Daoy (cell line): ENCODE measurements at places on chromosomes 2 and 18. TPM values are rescaled to one million over a fixed set of nuclear protein-coding genes. Genes with fewer than 3 reads are reported as not detected.

DNA sequence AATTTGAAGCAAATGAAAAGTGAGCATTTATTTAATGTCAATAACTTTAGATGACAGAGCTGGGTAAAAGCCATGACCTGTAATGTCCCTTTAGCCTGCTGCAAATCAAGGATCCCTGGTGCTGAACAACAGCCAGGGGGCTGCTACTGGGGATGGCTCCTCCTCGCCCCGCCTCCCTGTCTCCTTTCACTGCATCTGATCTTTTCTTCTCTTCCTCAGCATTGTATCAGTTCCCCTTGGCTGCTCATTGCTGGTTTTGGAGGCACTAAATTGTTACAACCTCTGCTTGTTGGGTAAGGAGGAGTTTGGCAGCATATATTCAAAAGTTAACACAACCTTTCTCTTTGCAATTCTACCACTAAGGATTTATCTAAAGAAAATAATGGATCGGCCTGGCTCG is 236.3 kb upstream of the ID2 start:
- DNase-seq: no peak

GRCh38 chr2:57296795-57297517 is 749.6 kb upstream of the VRK2 start:
- peak; percentile 58 for DNase-seq

DNA sequence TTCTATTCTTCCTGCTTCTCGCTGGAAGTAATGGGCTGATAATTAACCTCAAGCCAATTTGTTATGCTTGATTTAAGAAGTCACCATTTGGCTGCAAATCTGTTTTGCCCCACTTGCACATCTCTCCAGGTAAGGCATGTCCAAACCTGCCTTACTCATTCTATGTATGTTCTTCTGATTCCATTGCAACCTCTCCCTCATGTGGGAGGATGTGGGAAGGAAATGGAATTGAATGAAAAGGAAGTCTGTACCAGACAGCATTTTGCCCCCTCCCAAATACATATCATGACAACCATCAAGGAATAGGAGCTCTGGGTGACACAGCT is 131.7 kb downstream of the NRP2 start:
- DNase-seq: no peak

GRCh38 chr18:58350526-58350925 is 278.4 kb downstream of the ALPK2 start:
- no peak for DNase-seq

GRCh38 chr18:69898241-69898861 is 49.3 kb downstream of the CD226 start:
- peak; percentile 4 for DNase-seq

- DNase-seq: no peak
Measured at GRCh38 chr2:148599109-148599991, 45.2 kb upstream of the EPC2 start.

GRCh38 chr2:238655974-238656722 is 191.7 kb upstream of the TWIST2 start:
- DNase-seq: no peak

DNA sequence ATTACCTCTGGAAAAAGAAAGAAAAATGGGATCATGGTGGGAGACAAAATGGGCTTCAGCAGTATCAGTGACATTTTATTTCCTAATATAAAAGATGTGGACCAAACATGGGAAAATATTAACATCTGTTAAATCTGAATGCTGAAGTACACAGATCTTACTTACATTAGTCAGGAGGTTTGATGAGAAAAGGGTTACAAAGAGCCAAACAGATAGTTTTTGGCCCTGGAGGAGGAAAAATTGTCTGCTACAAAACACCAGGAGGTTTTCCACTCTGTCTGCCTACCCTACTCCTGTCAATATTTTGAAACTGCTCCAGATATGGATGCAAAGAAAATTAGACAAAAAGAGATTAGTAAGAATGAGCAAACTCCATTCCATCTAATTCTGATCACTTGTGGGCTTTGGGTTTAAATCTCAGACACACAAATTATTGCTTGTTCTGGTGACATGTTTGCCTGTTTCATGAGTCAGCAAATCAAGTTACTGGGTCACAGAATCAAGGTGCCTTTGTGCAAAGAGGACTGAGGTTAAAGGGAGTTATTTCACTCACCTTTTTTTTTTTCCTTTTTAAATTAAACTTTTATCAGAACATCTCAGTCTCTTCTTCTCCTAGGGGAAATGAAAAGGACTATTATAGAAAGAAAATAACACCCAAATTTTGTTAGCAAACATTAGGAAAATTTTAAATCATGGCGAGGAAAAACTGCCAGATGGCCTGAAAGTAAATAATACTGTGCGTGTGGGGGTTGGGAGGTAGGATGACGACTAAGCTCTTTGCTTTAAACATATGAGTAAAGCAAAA is 87.0 kb upstream of the SPATS2L start:
- DNase-seq: no peak

DNA sequence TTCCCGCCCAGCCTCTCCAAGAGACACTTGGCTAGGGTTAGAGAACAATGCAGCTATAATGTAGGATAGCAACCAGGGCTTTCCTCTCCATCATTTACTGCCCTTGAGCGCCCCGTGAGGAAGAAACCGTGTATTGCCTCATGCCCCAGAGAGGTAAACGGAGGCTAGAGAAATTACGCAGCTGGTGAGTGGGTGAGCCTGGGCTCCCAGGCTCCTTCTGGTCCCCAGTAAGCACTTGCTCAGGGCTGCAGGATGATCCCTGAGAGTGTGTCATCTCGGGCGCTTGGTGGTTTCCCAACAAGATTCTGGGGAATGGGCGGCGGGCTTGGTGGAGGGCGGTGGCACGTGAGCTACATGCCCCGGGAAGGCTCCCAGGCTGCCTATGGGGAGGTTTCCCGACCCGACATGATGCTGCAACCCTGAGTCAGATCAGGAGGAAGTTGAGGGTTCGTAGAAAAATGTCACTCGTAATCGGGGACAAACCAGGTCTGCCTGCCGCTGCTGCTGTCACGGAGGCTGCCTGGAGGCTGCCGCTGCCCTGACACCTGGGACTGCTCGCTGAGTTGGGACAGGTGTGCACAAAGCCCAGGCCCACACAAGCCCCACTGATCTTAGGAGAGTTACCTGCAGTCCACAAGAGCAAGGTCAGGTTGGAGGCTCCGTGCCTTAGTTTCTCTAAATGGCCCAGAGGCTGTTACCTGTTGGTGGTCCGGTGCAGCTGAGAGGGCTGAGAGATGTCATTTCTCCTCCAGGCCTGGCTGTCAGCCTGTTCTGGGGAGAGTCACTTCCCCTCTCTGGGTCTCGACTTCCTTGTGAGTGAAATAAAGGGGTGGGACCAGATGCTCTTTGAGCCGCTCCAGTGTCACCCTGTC is at the start of gene GPR55:
GPR55 (minus strand) TSS at position 773 of the 872 bp plus-strand sequence. CDS start 14,280 bp downstream, outside the sequence.
- DNase-seq: no peak

GRCh38 chr18:41922176-41922575 is 32.9 kb upstream of the PIK3C3 start:
- DNase-seq: no peak

GRCh38 chr2:57621122-57621663 is 425.4 kb upstream of the VRK2 start:
- DNase-seq: no peak

DNA sequence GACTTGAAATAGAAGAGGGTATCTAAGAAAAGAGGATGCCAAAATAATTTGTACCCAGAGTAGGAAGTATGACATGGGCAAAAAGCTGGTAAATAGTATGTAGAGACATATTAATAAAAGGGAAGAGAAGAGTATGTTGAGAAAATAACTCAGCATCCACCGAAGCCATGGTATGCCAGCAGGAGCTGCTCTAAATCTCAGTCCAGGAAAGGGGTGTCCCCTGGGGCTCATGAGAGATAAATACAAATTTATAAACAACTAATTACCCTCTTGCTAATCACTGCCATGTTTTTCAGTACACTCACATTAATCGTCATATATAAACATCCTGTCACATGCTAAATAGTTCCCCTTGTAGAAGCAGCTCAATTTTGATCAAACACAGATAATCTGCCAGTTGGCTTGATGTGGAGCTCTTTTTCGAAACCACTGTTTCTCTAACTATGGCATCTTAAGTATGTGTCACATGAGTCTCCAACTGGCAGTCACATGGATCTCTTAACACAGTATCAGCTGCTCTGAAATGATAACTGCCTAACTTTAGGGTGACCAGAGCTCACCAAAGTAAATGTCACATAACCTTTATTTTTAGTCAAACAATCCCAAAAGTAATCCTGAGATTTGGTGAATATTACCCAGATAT is 31.9 kb downstream of the EXOC6B start:
- DNase-seq: no peak

- peak; percentile 58 for DNase-seq
Measured at GRCh38 chr18:2978661-2979106, 34.3 kb downstream of the LPIN2 start.

DNA sequence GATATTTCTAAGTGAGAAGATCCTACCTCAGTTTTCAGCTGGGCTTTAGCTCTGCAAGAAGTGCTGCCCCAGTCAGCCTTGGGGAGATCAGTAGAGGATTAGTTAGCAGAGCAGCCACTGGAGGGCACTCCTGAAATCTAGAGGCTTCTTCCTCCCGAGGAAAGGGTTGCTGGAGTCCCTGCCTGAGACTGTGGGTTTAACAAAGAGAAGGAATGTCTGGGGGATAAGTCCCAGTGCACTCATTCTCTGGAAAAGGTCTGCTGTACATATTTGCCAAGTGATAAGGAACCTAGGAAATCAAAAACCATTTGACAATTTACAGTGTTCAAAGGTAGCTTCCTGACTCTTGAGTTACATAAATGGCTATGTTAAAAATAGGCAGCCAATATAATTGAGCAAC is 207.2 kb downstream of the SLC8A1 start:
- DNase-seq: peak; percentile 64

- no peak for DNase-seq
Measured at GRCh38 chr2:62016957-62017356, 111.5 kb downstream of the COMMD1 start.

GRCh38 chr18:14925281-14925709 is 177.3 kb downstream of the ANKRD30B start:
- DNase-seq: peak; percentile 10

GRCh38 chr18:50401888-50402287 is 27.0 kb downstream of the SKA1 start:
- peak; percentile 37 for DNase-seq

- DNase-seq: no peak
Measured at GRCh38 chr2:172680436-172681068, 55.1 kb upstream of the RAPGEF4 start.

DNA sequence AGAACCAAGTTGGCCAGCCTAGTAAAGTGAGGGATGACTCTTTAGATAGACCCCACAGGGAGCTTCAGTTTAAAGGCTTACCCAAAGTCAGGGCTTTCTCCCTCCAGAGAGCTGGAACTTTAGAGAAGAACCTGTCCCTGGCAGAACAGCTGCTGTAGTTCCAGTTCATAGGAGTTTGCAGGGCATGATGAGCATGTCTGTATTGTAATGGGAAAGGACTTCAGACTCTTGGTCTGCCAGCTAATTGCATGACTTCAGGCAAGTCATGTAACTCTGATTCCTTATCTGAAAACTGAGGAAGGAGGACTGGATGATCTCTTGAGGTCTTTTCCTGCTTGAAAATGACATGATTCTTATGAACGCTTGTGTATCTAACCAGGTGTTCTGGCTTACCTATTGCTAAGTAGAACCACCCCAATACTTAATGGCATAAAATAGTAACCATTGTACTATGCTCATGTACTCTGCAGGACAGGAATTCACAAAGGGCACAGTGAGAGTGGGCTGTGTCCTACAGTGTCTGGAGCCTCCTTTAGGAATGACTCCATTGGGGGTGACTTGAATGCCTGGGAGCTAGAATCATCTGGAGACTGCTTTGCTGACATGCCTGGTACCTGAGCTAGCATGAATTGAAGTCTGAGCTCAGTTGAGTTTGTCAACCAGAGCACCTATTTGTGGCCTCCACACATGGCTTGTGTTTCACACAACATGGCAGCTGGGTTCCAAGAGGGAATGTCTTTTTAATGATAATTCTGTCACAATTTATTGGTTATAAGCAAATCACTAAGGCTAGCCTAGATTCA is 18.9 kb downstream of the SP5 start:
- DNase-seq: no peak

DNA sequence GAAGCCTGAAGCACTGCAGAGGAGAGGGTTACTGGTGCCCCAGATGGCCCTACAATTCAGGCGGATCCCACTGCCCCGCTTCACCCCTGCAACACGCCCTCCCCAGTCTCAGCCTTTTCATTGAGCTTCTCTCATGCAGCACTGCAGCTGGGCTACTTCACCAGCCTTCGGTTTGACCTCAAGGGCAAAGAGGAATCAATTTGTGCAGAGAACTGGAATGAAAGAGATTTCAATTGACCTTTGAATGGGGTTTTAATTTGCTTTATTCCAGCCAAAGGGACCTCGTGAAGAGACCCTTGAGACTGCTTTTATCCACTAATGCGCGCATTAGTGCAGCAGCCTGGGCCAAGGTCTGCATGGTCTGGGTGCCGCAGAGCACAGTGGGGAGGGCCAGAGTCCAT is 8.8 kb upstream of the POMC start:
- no peak for DNase-seq

- DNase-seq: peak; percentile 37
Measured at GRCh38 chr2:166539340-166540162, 45.5 kb upstream of the SCN7A start.

DNA sequence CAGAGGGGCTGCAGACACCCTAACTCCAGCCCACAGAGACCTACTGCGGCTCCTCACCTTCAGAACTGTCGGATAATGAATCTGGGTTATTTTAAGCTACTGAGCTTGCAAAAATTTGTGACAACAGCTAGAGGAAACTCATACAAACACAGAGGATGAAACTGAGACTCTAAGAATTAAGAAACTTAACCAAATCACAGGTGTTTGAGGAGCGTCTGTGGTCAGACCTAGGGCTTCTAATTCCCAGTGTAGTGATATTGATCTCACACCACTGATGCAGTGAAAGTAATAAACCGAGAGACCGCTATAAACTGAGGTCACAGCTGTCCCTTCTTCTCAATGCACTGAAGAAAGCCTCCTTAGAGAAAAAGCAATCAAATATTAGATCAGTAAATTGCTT is 110.1 kb downstream of the RGPD3 start:
- no peak for DNase-seq

GRCh38 chr18:23068011-23068410 is 67.3 kb upstream of the CABLES1 start:
- no peak for DNase-seq

- DNase-seq: no peak
Measured at GRCh38 chr2:147006736-147007141, 838.1 kb upstream of the ACVR2A start.

GRCh38 chr2:101617188-101617587 is 80.3 kb upstream of the MAP4K4 start:
- DNase-seq: peak; percentile 72

AP1S3 gene
- total RNA-seq: 15.0 and 20.0 TPM in 2 replicates

LCT gene
- total RNA-seq: 0.40 TPM in 1 of 2 replicates, not detected in the other

CMPK2 gene
- total RNA-seq: 4.3 and 4.5 TPM in 2 replicates

UGT1A4 gene
- total RNA-seq: 0.63 TPM in 1 of 2 replicates, not detected in the other

RNF125 gene
- 0.18 and 0.57 TPM in 2 replicates for total RNA-seq

TIA1 gene
- 67.4 and 83.1 TPM in 2 replicates for total RNA-seq

MTLN gene
- 108 and 131 TPM in 2 replicates for total RNA-seq

FAM161A gene
- total RNA-seq: 2.7 and 4.0 TPM in 2 replicates

TRIB2 gene
- 17.4 and 19.0 TPM in 2 replicates for total RNA-seq

MMADHC gene
- 258 and 278 TPM in 2 replicates for total RNA-seq
